T-helper 22 cell (primary cell): ENCODE measurements at places on chromosomes 11 and 22.

- no peak for DNase-seq
Measured at GRCh38 chr11:78961247-78961646, 386.6 kb upstream of the NARS2 start.

- DNase-seq: no peak
Measured at GRCh38 chr11:129048911-129049310, 106.2 kb upstream of the TP53AIP1 start.

DNA sequence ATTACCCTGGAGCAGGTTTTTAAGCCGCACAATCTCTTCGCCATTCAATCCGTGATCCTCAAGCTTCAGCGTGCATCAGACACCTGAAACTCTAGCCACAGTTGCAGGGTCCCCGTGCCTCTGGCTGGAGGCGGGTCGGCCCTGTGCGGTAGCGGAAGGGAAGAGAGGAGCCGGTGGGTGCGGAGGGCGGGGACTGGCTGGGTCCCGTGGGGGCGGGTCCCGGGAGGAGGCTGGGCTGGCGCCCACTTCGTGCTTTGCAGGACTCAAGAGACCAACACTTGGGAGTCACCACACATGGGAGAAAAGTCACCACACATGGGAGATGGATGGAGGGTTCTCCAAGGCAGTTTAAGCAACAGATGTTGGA lies 772 bp downstream of the C22orf15 start:
- DNase-seq: no peak

DNA sequence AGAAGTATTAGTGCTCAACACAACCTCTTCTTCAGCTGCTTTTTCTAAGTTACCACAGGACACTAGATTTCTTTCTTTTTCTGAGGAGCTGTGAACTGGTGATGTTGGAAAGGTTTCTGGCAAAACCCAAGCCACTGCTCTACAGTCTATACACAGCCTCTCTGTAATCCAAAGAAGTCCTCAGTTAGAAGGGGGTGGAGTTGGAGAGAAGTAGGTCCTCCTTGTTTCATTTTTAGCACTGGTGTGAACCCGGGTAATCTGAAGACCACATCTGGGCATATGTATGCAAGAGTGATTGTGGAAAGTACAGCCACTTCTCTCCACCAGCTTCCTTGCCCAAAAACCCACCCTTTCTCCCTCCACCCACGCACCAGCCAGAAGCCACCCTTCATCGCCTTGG lies 1168.1 kb downstream of the LRRC4C start:
- no peak for DNase-seq

DNA sequence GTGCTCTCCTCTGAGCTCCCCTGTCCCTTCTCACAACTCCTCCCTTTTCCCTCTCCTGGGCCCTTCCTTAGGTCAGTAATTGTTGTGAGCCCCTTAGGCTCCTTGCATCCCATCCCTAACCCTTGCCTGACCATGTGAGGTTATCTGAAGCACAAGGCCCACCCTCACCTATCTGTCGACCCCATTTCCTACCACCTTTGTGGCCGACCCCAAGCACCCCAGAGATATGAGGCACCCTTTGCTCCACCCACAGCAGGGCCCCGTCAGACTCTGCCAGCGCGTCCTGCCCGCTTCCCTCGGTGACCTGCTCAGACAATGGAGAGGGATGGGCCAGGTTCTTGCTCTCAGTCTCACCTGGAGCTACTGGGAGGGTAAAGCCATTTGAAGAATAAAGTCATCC lies 1.3 kb downstream of the GNG3 start:
- peak; percentile 23 for DNase-seq

- DNase-seq: no peak
Measured at GRCh38 chr11:46188017-46188416, 66.8 kb upstream of the PHF21A start.

GRCh38 chr11:1317993-1318392 lies 8.6 kb upstream of the TOLLIP start:
- DNase-seq: no peak

DNA sequence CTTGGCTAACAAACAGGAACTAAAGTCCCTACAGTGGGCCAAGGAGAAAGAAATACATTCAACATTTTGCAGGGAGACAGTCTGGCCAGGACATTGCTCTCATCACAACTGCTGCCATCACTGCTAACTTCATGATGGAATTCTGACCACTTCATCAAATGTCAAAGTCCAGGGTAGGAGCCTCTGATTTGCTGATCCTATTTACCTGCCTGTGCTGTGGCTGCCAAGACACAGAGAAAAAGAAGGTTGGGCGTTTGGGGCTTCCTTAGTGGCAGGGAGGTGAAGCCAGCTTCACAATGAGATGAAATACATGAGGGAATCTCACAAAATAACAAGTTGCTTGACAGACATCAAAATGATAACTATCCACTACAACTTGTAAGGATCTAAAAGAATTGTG lies 343.9 kb upstream of the CADM1 start:
- no peak for DNase-seq

- peak; percentile 35 for DNase-seq
Measured at GRCh38 chr11:67071420-67072284, 15.0 kb downstream of the RHOD start.

- DNase-seq: no peak
Measured at GRCh38 chr11:96949464-96949863, 559.7 kb downstream of the JRKL start.

GRCh38 chr11:86174101-86175046 lies 70.2 kb upstream of the EED start:
- DNase-seq: no peak

DNA sequence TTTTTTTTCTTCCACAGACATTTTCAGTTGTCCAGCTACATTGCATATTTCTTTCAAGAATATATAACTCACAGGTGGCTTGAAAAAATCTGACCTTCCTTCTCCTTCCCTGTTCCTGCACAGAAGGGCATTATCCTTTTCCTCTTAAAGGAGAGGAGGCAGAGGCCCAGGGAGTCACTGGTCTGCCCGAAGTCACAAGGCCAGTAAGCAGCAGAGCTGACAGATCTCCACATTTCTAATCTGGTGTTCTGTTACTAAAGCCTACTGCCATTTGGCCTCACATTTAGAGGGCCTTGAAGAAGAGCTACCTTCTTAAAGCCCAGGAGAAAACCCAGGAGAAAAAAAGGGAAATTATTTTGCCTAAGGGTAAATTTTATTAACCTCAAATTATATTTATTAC lies 12.3 kb downstream of the ENDOD1 start:
- DNase-seq: no peak
